Neural crest cell (in vitro differentiated cells): ENCODE measurements at places on chromosomes 3 and 15.

DNA sequence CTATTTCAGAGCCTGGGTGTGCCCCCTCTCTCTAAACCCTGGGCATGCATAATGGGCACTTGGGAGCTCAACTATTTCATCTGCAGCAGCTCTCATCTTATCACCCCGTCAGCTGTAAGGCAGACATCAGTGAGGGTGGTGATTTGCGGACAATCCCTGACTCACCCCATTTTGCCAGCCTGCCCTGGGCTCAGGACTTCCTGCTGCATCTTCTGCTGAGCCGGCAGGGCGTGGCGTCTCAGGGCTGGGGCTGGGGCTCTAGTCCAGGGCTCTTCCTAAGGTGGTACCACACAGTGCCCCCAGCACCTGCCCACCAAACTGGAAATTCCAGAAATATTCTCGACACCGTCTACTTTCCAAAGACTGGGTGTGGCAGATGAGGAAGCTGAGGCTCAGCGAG lies 925 bp upstream of the PSTPIP1 start:
- no peak for DNase-seq

- no peak for DNase-seq
These were observed 128.0 kb upstream of the MRPL3 start for GRCh38 chr3:131630807-131631206.

DNA sequence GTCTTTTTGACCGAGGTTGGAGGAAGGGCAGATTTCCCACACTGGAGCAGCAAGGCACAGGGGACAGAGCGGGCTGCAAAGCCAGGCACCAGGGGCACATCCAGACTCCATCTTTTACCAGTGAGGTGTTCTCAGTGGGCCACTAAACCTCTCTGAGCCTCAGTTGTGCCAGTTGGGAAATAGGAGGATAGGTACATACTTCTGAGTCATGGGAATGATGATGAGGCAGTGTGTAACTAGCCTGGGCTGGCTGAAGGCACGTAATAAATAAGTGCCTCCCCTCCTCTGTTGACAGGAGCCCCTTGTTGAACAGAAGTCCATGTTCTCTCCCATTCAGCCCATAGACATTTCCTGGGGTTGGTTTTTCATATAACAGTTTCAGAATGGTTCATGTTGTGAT lies 48.7 kb downstream of the GPD1L start:
- no peak for DNase-seq

DNA sequence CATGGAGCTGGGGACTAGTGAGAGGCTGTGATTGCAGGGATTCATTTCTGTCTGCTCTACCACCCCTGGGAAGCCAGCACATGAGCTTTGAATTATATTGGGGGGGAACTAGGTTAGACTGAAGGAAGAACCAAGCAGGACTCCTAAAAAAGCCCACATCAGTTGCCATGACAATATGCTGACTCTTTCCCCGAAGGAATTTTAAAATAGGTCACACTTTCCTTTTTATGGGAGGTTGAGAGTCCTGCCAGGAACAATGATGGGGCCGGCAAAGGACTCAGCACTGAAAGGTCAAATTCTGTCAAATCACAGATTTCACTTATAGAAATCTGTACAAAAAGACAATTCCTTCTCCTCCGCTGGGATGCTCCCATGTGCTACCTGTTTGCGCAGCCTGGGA lies 130.8 kb downstream of the ZNF621 start:
- DNase-seq, result no peak
